ENCODE measurements at places on chromosomes 6 and 20.
A peak's percentile ranks its signal among the peaks of the same experiment; 100 is the strongest.

DNA sequence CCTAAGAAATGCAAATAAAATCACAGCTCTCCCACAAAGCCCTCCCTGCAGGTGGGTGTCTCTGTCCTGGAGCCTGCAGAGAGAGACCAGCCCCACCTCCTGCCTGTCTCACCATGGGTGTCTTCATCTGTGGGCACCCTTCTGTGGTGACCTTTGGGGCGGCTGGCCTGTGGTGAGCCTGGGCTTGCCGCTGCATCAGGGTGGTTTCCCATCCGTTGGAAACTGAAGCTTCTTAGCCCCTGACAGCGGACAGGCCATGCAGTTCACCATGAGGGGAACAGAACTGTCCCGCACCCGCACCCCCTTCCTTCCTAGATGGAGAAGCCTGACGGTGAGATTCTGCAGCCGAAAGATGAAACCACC lies 42.3 kb upstream of the FRMD1 start:
- DNase-seq: no peak

DNA sequence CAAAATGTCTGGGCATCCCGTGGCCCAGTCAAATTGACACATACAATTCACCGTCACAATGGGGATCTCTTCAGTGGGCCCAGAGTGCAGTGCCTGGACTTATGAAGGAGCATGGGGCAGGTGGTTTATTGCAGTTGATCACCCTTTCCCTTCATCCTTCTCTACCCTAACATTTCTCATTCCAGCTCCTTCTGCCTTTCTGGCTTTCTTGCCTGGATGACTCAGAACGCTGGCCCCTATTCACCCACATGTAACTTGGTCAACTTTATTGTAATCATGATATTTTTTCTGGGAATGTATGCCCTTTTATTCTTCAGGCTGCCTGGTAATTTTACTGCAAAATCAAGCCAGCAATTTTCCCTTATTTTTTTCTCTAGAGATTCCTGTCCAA lies 179.9 kb upstream of the DTNBP1 start:
- DNase-seq: no peak

- no peak for DNase-seq
These were observed 12.9 kb upstream of the TLDC2 start for GRCh38 chr20:36862857-36863668.

DNA sequence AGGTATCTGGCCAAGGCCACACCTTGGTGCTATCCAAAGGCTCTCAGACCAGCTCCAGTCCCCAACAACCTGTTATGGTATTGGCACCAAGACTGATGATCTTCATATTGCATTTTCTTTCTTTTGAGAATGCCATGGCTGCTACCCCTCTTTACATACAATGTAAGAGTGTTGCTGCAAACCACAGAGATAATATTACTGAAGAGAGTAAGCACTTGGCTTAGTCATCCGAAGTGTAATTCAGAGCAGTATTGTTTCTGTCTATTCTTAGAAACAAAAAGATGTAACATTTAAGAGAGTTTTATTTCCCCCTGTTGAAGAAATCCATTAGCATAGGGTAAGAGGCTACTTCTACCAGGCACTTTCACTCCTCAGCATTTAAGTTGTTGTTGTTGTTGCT lies 212.5 kb downstream of the C6orf118 start:
- DNase-seq: no peak

DNA sequence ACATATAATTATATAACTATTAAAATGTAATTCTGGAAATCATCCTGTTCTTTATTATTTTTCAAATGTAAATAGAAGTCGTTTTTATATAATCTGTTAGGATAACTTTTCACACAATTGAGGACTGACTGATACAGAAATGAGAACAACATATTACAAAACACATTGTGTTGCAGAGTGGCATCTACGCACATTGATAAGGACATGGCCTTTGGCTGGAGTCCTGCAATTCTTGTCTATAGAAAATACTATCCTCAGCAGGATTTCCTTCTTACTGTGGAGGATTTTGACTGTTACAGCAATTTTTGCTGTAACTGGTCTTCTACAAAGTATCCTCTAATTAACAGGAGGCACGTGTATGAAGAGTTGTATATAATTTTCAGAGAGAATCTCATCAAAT lies 19.8 kb downstream of the SH3BGRL2 start:
- DNase-seq: no peak

GRCh38 chr6:73108949-73109348 lies 116.3 kb downstream of the KHDC1L start:
- DNase-seq: no peak

GRCh38 chr6:90347411-90347851 lies 50.8 kb upstream of the BACH2 start:
- peak; percentile 39 for DNase-seq
